Osteocyte (in vitro differentiated cells): ENCODE measurements at places on chromosomes 7 and 10.

DNA sequence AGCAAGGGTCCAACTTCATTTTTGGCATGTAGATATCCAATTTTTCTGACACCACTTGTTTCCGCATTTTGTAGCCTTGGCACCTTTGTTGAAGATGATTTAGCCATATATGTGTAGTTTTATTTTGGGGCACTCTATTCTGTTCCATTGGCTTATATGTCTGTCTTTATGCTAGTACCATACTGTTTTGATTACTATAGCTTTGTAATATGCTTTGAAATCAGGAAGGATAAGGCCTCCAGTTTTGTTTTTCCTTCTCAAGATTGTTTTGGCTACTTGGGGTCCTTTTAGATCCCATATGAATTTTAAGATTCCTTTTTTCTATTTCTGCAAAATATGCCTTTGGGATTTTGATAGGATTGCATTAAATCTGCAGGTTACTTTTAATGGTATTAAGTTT, 9.5 kb upstream of the BTBD16 start:
- no peak overlapping the region for H3K27ac ChIP-seq
- H3K4me3 ChIP-seq, result no peak overlapping the region
- DNase-seq, result no peak
- H3K4me1 ChIP-seq, result peaks cover 61% of the 10 kb centered on the region

GRCh38 chr10:62058476-62058875, 157.0 kb downstream of the ARID5B start:
- DNase-seq, result no peak
- H3K4me3 ChIP-seq, result peak overlapping the region; percentile 23
- peaks cover 81% of the 10 kb centered on the region for H3K36me3 ChIP-seq
- peaks cover 95% of the 10 kb centered on the region for H3K4me1 ChIP-seq
- H3K27me3 ChIP-seq, result no peaks in the 10 kb centered on the region

GRCh38 chr7:82430500-82431465, 12.8 kb downstream of the CACNA2D1 start:
- H3K4me3 ChIP-seq, result no peak overlapping the region
- peaks cover 10% of the 10 kb centered on the region for H3K4me1 ChIP-seq
- no peaks in the 10 kb centered on the region for H3K36me3 ChIP-seq
- no peak for DNase-seq
- no peak overlapping the region for H3K27ac ChIP-seq

- no peak overlapping the region for H3K4me3 ChIP-seq
- H3K27me3 ChIP-seq, result no peaks in the 10 kb centered on the region
- peaks cover 44% of the 10 kb centered on the region for H3K4me1 ChIP-seq
- no peak overlapping the region for H3K27ac ChIP-seq
- no peak for DNase-seq
Measured at GRCh38 chr10:72727130-72727529, 35.2 kb downstream of the MCU start.

DNA sequence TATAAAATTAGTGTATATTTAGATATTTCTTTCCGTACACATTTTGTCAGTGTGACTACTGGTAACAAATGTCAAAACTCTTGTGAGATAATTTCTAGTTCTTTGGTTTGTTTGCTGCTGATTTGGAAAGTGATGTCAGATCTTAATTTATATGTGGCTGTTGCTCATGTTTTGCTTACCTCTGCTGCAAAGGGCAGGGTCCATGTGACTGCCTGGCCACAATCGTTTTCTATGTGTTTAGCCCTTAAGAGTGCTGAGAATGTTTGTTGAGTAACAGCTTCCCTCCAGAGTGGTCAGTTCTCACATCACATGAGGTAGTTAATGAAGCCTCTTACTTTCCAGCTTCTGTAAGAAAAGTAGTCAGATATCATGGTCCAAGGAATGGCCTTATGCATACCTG, 4.2 kb downstream of the NRBF2 start:
- H3K27me3 ChIP-seq, result no peaks in the 10 kb centered on the region
- no peak for DNase-seq
- no peak overlapping the region for H3K27ac ChIP-seq
